ENCODE measurements at places on chromosomes 2 and 18.

- DNase-seq, result no peak
Measured at GRCh38 chr2:30569946-30570345, 122.9 kb downstream of the LCLAT1 start.

- no peak for DNase-seq
Measured at GRCh38 chr2:216425008-216425787, 12.9 kb downstream of the SMARCAL1 start.

DNA sequence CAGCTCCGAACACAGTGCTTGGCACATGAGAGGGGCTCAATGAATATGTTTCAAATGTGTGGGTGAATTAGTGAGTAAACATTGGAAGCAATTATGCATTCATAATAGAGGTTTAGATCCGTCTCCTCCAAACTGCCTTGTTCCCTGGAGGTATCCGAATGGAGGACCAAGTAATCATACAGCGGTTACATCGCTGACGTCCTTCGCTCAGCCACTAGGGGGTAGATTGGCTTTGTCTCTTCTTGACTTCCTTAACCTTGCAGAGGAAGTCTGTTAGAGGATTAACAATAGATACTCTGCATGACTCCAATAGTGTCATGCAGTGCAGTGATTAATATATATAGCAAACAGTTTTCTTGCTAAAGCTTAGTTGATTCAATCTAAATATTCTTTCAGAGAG is 517.0 kb downstream of the PTPRM start:
- no peak for DNase-seq

GRCh38 chr2:106353676-106354075 is 114.5 kb downstream of the RGPD3 start:
- DNase-seq, result no peak
